Stimulated activated CD8-positive, alpha-beta memory T cell treated with anti-CD3 and anti-CD28 coated beads, Interleukin-4, amount 100 ng/mL, for 24 hours (primary cell): ENCODE measurements at places on chromosomes 16 and 17.

DNA sequence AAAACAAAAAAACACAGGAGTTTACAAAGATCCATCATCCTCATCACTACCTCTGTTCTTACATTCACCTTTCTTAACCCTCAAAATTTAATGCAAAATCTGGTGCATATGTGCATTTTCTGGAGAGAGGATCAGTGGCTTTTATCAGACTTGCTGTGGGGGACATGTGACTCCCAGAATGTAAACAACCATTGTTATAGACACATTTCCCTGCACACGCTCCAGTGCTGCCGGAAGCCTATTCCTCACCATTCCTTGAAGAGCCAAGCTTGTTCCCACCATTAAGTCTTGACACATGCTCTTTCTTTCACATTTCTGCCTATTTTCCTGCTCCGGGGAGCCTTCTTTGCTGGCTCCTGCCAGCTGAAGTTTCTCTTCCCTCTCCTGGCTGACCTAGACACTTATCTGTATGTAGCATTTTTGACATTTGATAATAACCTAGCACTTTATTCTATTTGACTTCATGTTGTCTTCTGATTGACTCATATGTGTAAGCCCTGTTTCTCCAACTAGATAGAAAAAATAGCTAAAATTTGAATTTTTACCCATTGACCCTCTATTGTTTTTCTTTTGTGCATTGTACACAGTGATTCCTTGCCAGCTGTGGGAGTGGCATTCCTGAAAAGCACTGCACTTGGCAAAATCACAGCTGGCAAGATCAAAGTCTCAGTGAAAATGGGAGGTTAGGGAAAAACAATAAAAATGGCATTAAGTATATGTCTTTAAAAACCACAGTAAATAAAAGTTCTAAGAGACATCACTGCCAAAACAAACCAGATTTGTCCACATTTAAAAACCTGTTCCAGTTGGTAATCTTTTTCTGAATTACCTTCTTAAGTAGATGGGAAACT, 76.8 kb upstream of the CIBAR2 start:
- no peak for DNase-seq

DNA sequence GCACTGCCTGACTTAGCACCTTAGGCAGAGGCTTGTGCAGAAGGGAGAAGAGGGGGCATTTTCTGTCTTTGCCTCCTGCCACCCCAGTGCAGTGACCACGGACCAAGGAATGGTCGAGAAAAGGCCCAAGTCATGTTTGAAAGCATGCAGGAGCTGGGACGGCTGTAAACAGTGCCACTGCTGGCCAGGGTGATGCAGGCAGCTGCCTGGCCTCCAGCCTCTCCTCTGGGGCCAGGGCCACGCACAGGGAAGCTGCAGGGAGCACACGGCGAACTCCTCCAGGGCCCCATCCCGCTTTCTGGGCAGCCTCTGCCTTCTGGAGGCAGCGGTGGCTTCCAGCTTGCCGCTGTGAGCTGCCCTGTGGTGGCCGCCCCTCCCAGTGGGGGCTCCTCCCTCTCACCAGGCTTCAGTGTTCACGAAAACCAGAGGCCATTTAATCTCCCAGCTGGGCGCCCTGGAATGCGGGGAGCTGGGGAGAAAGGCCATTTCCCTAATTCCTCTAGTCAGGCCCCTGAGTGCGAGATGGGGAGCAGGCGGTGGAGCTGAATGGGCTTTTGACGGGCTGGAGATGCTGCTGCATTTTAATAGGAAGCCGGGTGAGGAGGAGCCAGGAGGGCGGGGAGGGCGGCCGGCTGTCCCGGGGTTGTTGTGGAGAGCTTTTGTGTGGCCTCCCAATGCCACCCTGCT, 28.7 kb upstream of the DNAI2 start:
- DNase-seq = no peak

DNA sequence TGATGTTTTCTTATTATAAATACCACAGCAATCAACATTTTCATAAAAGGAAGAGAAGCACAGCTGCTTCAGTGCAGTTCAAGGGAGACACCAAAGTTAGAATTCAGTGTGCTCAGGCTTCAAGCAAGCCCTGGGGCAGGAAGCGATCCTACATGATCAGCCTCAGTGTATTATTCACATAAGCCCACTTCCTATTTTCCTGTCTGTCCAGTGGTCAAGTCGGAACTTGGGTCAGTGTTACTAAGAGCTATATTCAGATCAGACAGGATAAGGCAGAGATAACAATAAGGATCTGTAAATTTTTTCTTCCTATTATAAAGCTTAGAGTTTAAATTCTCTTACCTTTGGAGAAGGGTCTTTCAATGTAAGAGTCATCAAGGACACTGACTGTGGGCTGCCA, 12.9 kb downstream of the HEATR6 start:
- DNase-seq = no peak

DNA sequence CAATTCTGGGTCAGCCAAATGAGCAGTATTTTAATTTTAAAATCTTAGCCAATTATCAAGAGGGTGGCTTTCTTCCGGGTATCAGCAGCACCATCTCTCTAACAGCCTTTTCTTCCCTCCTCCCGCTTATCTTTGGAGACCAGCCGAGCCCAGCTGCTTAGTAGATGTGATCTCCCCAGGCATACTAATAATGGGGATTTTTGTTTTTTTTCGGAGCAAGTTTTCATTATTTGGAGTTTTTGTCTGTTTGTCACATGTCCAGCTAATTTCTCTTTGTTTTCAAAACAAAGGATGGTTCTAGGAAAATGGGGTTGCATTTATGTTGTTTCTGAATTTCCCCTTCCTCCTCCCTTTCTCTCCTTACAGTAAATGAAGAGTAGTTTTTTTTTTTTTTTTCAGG, 170.5 kb upstream of the MPHOSPH6 start:
- no peak for DNase-seq

- no peak for DNase-seq
Measured at GRCh38 chr17:52011064-52011463, 147.4 kb downstream of the CA10 start.

DNA sequence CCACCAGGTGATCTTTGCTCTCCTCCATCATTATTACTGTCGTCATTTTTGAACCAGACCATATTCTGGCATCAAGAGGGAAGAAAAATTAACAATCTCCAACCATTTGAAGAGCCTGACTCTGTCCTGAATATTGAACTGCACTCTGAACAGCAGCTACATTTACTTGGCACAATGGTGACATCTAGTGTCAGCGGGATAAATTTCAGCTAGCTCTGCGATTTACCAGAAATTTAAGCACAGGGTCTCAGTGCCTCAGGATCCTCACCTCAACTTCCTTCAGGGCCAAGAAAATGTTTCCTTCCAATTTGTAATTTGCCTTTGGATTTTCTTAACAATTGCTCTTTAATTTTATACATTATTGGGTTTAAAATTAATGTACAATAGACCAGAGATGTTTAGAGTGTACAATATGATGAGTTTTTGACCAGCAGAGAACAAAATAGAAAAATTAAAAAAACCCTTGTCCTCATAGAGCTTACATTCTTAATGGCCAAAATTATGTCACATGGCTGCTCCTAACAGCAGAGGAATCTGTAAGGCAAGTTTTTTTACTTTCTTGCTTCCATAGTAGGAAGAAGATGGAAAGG, 10.7 kb upstream of the ZNF19 start:
- DNase-seq = no peak

- DNase-seq = no peak
Measured at GRCh38 chr17:49414271-49414621, 436 bp downstream of the PHB1 start.

GRCh38 chr16:54783980-54784379, 146.7 kb upstream of the IRX5 start:
- no peak for DNase-seq

GRCh38 chr16:21069986-21070385, 80.7 kb downstream of the DNAH3 start:
- DNase-seq = no peak

- no peak for DNase-seq
Measured at GRCh38 chr17:57269052-57269451, 12.7 kb downstream of the MSI2 start.

GRCh38 chr17:8859027-8859803, 8.3 kb downstream of the PIK3R6 start:
- no peak for DNase-seq

- DNase-seq = no peak
Measured at GRCh38 chr17:4236456-4236855, 27.3 kb downstream of the ANKFY1 start.

DNA sequence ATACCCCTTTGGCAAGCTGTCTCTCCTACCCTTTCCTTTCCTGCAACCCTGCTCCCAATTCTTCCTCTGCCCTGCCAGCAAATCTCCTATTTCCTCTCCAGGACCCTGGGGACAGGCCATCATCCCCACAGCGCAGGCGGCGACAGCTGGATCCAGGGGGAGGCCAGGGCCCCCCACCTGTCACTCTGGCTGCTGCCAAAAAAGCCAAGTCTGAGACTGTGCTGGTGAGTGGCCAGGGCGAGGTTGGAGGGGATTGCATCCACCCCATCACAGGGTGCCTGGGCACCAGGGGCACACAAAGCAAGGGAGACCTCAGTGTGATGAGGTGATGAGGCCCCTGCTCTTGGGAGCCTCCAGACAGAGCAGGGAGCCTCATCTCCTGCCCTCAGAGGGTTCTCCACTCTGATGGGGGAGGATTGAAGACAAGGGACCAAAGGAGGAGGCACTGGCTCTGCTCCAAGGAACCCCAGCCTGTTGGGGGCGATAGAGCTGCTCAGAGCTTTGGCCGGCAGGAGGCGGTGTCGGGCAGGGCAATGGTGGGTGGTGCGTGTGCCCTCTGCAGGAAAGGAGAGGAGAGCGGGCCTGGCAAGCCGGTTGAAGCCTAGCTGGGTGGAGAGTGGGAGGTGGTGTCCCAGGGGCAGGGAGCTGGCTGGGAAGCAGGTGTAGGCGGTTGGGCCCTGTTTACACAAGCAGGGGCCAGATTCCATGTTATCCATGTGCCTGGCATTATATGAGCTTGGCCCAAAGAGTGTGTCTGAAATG, 15.6 kb upstream of the PDK2 start:
- no peak for DNase-seq

DNA sequence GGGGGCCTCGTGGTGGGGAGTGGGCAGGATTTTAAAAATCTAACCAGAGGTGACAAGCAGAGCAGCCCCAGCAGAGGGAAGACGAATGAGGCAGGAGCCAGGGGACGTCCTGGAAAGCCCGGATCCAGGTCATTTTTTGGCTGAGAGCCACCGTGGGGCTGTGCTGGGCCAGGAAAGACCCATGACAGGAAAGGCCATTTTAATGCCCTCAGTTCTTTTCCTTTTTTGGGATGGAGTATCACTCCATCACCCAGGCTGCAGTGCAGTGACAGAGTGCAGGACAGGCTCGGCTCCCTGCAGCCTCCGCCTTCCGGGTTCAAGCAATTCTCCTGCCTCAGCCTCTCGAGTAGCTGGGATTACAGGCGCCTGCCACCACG, 30.5 kb upstream of the JPH3 start:
- DNase-seq = no peak

- DNase-seq = no peak
Measured at GRCh38 chr17:64709481-64709880, 47.4 kb upstream of the SMURF2 start.

- DNase-seq = no peak
Measured at GRCh38 chr17:81042606-81043005, 7.7 kb downstream of the BAIAP2 start.

- DNase-seq = no peak
Measured at GRCh38 chr16:64977206-64977920, 144.5 kb downstream of the CDH11 start.

GRCh38 chr16:81945665-81946064, 65.6 kb downstream of the SDR42E1 start:
- DNase-seq = no peak

DNA sequence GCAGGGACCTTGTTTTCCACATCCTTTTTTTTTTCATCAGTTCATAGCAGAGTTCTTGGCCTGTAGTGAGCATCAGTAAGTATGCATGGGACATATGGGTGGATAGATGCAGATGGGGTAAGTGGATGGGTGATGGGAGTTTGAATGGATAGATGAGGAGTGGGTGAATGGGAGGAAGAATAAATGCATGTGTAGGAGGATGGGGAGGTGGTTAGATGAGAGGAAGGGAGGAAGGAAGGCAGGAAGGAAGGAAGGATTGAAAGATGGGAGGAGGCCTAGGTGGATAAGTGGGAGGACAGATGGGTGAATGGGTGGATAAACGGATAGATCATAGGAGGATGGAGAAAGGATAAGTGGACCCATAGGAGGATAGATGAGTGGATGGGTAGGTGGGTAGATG, 3.9 kb upstream of the BEAN1 start:
- no peak for DNase-seq

GRCh38 chr17:75819116-75819515, 25.1 kb downstream of the UNC13D start:
- DNase-seq = no peak

- DNase-seq = no peak
Measured at GRCh38 chr17:19239544-19239943, 2.4 kb downstream of the EPN2 start.

GRCh38 chr17:36899250-36900159, 37.8 kb upstream of the LHX1 start:
- DNase-seq = no peak

- no peak for DNase-seq
Measured at GRCh38 chr17:64129515-64129764, 504 bp downstream of the ERN1 start.

- no peak for DNase-seq
Measured at GRCh38 chr17:79066963-79067362, 7.7 kb upstream of the ENGASE start.

- no peak for DNase-seq
Measured at GRCh38 chr17:8490256-8491023, 54.8 kb downstream of the NDEL1 start.

- DNase-seq = peak; percentile 31
Measured at GRCh38 chr16:15672514-15673167, 22.6 kb downstream of the NDE1 start.

- no peak for DNase-seq
Measured at GRCh38 chr16:35201151-35201550, 1741.7 kb downstream of the TP53TG3F start.

GRCh38 chr16:14415291-14415690, 214.8 kb downstream of the PARN start:
- no peak for DNase-seq

- DNase-seq = no peak
Measured at GRCh38 chr17:80890921-80891396, 100.7 kb upstream of the CHMP6 start.

- DNase-seq = peak; percentile 7
Measured at GRCh38 chr16:9159839-9160550, 68.6 kb downstream of the HAPSTR1 start.

- no peak for DNase-seq
Measured at GRCh38 chr16:80993834-80994233, 12.9 kb downstream of the CMC2 start.
